CD4-positive, alpha-beta T cell treated with Interleukin-10 for 1 hour (primary cell): ENCODE measurements at places on chromosomes 2 and 18.
A peak's percentile ranks its signal among the peaks of the same experiment; 100 is the strongest.

DNA sequence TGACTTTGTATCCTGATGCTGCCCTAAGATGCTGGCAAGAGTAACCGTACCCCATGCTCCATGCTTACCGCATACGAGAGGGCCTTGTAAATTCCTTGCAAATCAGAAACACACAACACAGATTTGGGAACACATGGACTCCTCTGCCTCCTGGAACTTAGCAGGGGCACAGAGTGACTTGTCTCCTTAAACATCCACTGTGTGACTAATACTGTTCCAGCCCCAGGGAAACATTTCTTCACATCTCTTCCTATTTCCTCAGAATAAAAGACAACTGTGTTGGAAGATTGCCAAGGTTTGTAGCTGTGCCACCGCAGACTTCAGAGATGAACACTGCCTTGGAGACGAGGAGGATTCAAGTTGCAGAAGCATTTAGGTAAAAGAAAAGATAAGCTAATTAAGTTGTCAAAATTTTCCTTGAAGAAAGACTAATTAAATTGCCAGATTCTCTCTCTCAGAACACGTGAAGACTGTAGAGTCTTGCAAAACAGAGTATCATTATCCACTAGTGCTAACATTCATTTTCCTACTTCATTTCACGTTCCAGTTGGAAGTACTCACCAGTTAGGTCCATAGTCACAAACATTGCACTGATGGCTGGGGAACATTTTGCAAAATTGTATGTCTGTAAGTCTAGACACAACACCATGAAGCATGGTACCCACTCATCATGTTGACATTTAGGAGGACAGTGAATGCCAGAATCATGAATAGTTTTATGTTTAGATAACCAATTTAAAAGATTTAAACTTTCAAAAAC, 188.8 kb downstream of the TSN start:
- no peak for DNase-seq

GRCh38 chr2:104889960-104890684, 36.2 kb downstream of the POU3F3 start:
- DNase-seq = no peak

GRCh38 chr2:235938611-235939010, 229.6 kb downstream of the GBX2 start:
- no peak for DNase-seq

- DNase-seq = no peak
Measured at GRCh38 chr18:56235481-56236013, 402.8 kb downstream of the TXNL1 start.

DNA sequence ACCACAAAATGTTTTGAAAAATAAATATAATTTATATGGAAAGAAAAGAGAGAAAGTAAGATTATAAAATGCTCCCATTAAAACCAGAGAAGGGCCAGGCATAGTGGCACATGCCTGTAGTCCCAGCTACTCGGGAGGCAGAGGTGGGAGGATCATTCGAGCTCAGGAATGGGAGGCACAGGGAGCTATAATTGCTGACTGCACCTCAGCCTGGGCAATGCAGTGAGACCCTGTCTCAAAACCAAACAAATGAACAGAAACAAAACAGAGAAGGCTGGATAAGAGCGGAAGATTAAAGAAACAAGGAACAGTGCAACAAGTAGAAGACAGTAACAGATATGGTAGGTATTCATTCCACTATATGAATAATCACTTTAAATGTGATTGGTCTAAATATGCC, 18.6 kb upstream of the TMEM182 start:
- no peak for DNase-seq

GRCh38 chr18:57881818-57882413, 78.8 kb upstream of the ATP8B1 start:
- DNase-seq = peak; percentile 40

DNA sequence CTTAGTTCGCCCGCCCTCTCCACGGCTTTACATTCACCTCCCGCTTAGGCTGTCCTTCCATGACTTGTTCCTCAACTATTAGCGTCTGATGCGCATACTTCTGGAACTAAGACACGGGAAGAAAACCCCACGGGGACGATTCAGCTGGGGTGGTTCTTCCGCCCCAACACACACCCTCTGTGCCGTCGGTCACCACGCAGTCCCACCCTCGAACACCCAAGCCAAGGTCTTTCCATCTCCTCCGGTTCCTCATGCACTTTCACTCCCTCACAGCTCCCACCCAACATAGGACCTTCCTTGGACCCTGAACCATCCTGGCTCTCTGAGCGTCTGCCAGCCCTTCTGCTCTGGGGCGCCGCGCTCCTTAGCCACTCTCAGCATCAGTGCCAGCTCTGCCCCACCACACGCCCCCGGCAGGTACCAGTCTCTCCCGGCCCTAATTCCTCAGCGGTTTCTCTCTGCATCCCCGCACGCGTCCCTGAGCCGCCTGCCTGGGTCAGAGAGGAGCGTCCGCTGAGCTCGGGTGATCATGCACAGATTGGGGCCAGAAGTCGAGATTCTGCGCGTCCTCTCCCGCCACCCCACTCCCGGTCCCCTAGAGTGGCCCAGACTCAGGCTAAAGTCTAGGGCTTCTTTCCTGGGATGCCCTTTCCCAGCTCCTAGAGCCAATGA, 522 bp upstream of the SRD5A2 start:
- DNase-seq = no peak

DNA sequence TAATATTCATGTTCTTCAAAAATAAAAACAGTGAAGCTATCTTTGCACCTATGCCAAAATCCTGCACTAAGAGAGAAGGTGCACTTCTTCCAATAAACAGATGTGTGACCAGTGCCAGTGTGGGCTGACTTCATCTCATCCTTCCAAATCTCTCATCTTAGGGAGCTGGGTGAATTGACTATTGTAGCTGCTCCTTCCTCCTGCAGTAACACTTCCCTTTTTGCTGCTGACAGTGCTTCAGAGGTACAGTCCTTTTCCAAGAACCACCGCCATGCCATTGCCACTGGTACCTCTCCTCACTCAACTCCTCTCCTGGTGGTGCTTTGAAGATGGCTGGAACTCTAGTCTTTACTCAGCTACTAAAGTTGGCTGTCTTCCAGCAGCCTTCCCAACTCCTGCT, 42.1 kb upstream of the ARHGAP25 start:
- DNase-seq = no peak

- DNase-seq = no peak
Measured at GRCh38 chr2:182078988-182079602, 93.4 kb downstream of the PPP1R1C start.

GRCh38 chr2:145190031-145190703, 670.2 kb upstream of the ZEB2 start:
- DNase-seq = no peak

GRCh38 chr2:74416778-74417177, 4.6 kb downstream of the C2orf81 start:
- peak; percentile 26 for DNase-seq

- peak; percentile 43 for DNase-seq
Measured at GRCh38 chr2:239274391-239275043, 126.3 kb downstream of the HDAC4 start.

- no peak for DNase-seq
Measured at GRCh38 chr18:58032233-58032632, 11.8 kb upstream of the NEDD4L start.

- DNase-seq = no peak
Measured at GRCh38 chr2:157792335-157793052, 83.6 kb downstream of the ACVR1 start.

DNA sequence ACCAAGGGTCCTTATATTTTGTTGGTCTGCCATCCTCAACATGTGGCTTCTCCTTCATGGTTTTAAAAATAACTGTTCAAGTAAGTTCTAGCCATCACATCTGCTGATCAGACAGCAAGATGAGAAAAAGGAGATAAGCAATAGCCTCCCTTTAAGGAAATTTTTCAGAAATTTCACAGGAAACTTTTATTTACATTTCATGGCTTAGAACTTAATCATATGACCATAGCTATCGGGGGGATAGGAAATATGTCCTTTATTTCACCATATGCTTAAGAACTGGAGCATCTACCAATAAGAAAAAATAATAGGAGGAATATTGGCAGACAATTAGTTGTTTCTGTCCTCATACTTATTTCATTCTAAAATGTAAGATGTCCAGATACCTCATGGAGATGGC, 16.2 kb downstream of the ATF2 start:
- DNase-seq = no peak

DNA sequence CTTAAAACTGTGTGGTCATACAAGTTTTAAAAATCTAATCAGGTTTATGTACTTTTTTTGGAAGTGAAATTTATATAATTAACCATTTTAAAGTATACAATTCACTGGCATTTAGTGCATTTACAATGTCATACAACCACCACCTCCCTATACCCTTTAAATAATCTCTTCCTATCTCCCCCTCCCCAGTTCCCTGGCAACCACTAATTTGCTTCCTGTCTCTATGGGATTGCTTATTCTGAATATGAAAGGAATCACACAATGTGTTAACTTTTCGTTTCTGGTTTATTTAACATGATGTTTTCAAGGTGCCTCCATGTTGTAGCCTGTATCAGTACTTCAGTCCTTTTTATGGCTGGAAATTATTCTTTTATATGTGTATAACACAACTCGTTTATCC, 19.4 kb downstream of the CHMP3 start:
- no peak for DNase-seq

- DNase-seq = no peak
Measured at GRCh38 chr2:110957293-110957692, 163.4 kb upstream of the BCL2L11 start.

GRCh38 chr2:170770008-170770605, at the start of gene ERICH2:
Gene ERICH2, plus strand, starts transcription at chr2:170770378. Its CDS starts 304 bp downstream, at chr2:170770682.
- peak; percentile 42 for DNase-seq

- DNase-seq = no peak
Measured at GRCh38 chr2:212928681-212929080, 222.7 kb downstream of the IKZF2 start.

DNA sequence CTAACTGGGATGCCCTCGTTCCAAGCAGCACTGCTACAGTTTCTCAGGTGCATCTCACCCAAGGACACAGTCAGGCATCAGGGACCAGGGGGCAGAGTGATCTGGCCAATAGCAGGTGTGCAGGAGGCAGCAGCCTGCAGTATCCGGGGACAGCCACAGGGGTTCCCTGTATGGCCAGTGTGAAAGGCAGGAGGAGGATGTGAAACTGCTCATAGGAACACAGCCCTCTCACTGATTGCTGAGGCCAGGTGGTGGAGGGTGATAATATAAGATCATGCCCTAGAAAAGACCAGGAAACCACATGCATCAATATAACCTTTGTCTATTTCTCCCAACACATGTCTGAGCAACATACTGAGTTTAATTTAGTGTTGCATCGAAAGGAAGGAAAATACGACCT, 112.7 kb upstream of the TACR1 start:
- no peak for DNase-seq

- no peak for DNase-seq
Measured at GRCh38 chr2:190467575-190468083, 59.5 kb downstream of the MFSD6 start.

DNA sequence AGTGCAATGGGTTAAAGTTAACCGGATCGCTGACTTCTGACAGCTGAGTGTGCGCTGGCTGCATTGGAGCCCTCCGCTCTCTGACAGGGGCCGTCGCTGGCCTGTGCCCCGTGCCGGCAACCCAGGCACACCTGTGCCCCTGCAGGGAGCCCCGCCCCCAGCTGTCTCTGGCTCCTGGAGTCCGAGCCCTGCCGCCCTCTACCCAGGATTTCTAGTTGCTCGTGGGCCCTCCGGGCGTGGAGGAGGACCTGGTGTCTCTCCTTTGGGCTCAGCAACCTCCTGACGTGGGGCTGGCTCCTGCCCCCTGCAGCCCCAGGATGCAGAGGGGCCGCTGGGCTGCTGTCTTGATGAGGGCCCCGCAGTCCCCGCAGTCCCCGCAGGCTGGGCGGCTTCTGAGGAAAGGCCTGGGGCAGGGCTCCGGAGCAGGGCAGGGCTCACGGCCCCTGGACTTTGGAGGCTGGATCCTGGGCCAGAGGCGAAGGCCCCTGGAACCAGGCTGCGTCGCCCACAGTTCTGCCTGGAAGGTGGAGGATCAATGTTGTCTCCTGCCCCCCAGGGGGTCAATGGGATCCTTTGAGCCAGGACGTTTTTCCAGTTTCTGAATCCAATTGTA, 172.8 kb downstream of the RNF144A start:
- no peak for DNase-seq

DNA sequence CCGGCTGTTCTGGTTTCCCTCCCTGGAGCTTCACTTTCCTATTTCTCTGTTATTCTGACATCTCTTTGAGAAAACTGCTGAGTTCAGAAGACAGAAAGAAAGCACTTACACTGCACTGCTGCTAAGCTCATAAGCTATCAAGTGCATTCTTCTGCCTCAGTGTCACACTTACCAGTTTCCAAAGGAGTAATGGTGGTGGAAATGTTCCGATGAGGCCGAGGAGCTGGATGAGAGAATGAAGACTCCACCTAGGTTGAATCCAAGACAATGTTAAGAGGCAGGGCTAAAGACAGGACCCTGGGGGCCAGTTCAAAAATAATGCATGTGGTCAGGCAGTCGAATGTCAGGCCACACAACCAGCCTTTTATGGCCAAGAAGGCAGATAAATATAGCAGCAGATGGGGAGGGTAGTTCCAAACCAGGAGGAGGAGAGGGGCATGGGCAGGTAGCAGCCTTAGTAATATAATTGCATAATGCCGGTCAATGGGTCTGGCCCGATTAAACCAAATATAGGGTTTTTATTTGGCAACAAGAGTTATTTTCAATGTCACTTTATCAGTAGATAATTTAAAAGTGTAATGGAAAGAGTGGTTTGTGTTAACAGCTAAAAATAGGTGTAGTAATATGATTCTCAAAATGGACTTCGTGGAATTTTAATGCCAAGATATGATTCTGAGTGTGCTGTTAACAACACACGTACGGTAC, at the start of gene MYOM1:
TSS of gene MYOM1 (minus strand) at position 338 of the 705 bp plus-strand sequence. CDS start 4,745 bp downstream, outside the sequence.
- DNase-seq = no peak

GRCh38 chr18:44732599-44732998, 51.9 kb downstream of the SETBP1 start:
- DNase-seq = no peak

- DNase-seq = peak; percentile 65
Measured at GRCh38 chr2:238370823-238371372, 50.6 kb downstream of the TRAF3IP1 start.

DNA sequence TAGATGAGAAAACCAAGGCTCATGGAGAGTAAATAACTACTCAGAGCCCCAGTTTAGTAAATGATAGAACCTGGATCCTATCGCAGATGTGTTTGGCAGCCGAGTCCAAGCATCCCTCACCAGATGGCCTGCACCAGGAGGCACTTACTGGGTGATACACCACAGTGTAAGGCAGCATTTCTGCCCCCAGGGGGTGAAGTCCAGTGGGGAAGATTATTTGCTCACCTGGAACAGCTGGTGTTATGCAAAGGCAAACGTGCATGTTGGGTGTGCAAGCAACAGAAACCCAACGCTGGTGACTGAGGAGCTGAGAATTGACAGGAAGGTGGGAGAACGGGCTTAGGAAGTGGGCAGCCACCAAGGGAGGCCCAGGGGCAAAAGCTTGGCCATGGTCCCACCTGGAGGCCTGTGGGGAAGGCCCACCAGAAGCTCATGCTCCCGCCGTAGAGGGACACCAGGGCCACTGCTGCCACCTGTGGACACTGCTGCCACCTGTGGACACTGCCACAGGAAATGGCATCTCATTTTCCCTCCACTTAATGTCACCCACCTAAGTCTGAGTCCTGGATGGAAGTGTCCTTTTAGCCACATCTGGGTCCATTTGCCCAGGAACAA, 100.6 kb downstream of the TFCP2L1 start:
- DNase-seq = no peak
